ENCODE measurements at places on chromosomes 6 and 20.

DNA sequence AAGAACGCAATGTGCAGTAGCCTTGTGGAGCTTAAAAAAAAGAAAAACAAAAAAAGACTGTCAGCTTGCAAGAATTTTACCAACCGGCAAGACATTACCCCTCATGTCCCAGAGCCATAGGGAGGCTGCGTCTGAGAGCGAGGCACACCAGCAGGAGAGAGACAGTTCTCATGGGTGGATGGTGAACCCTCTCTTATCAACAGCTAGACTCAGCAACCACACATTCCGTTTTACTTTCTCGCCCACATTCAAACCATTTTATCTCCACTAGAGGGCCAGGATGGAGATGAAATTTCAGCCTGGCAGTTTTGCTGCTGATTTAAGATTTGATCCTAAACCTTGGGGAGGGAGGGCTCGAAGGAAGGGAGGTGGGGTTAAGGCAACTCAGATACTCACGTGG lies 247.0 kb downstream of the ATXN1 start:
- DNase-seq: no peak

- peak; percentile 35 for DNase-seq
Measured at GRCh38 chr6:168596344-168596743, 155.4 kb downstream of the SMOC2 start.

DNA sequence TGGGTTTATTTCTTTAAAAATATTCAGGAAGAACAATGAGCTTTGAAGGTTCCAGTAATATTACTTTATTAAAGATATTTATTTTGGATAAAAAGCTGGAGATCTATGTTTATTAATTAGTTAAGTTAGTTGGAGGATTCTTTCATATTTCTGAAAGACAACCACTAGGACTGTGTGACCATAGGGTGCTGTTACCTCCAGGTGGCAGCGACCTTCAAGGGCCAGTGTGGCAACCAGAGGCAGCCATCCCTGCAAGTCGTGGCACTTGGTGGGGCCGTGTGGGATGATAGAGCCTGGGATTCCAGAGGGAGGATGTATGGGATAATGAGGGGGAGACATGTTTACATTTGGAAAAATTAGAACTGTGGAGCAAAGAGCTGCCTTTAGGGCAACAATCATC lies 95.5 kb upstream of the SCP2D1 start:
- DNase-seq: no peak

- DNase-seq: no peak
Measured at GRCh38 chr6:137957471-137957870, 90.4 kb downstream of the TNFAIP3 start.

GRCh38 chr6:166850677-166851076 lies 105.7 kb downstream of the RNASET2 start:
- no peak for DNase-seq

All from NCI-H1417 treated with DMSO at 0.1 percent for 48 hours (cell line).